ENCODE measurements at places on chromosomes 12 and 14.

DNA sequence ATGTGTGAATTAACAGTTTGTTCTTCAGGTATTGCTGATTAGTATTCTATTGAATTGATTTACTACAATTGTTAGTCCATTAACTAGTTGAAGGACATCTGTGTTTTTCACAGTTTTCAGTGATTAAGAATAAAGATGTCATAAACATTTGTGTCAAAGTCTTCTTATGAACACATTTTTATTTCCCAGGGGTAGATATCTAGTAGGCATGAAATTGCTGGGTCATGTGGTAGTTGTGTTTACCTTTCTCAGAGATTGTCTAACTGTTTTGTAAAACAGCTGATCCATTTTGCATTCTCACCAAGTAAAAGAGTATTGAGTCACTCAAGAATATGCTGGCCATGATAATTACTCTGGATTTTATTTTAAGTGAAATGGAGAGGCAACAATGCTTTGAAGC, 1145.3 kb downstream of the FSCB start:
- no peak for DNase-seq

DNA sequence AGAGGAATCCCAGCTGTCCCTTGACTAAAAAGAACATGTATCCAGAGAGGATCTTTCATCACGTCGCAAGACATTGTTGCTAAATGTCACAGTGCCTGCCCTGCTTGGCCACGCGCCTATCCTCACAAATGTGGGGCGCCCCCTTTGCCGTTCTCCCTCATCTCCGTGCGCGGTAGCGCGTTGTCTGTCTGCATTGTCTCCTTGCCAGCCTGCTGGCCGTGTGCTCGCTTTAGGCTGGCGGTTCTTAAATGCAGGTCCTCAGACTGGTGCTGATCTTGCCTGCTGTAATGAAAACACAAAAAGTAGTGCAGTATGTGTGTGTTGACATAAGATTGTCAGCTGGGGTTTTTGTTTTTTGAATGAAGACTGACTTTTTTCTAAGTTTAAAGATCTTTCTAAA, 198.2 kb upstream of the RGS6 start:
- DNase-seq, result no peak

- DNase-seq, result no peak
These were observed 25.3 kb downstream of the CLEC2A start for GRCh38 chr12:9906873-9907272.

DNA sequence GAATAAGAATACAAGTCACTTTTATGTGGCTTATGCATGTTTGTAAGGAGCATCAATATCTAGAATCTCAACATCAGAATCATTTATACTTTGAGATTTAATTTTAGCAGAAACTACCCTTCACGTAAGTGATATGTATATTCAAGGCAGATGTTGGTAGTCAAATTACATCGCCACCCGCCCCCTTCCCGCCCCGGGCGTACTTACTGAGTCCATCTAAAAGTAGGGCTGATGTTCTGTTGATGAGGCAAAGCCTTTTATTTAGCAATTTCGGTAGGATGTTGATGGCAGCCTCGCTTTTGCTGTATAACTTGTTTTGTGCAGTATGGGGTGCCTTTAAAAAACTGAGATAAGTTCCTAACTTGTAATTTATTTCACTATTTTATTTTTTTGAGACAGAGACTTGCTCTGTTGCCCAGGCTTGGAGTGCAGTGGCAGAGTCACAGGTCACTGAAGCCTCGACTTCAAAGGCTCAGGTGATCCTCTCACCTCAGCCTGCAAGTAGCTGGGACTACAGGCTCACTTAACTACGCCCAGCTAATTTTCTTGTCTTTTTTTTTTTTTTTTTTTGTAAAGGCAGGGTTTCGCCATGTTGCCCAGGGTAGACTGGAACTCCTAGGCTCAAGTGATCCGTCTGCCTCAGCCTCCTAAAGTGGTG, 30.8 kb downstream of the KTN1 start:
- DNase-seq, result no peak

DNA sequence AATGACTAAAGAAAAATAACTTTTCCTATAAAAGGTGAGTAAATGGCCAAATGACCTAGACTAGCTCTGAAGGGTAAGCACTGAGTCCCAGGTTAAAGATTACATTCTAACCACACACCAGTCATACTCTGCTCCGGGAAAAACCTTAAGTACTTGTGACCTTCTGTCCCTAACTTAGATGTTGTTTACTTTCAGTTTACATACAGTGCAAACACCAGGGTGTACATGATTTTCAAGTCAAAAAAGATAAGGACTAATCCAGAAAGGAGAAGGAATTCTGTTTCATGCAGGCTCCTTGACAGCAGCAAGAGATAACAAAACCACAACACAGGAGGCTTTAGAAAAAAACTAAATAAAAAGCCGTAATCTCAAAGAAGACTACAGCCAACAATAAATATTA, 174.2 kb downstream of the PPM1H start:
- no peak for DNase-seq

DNA sequence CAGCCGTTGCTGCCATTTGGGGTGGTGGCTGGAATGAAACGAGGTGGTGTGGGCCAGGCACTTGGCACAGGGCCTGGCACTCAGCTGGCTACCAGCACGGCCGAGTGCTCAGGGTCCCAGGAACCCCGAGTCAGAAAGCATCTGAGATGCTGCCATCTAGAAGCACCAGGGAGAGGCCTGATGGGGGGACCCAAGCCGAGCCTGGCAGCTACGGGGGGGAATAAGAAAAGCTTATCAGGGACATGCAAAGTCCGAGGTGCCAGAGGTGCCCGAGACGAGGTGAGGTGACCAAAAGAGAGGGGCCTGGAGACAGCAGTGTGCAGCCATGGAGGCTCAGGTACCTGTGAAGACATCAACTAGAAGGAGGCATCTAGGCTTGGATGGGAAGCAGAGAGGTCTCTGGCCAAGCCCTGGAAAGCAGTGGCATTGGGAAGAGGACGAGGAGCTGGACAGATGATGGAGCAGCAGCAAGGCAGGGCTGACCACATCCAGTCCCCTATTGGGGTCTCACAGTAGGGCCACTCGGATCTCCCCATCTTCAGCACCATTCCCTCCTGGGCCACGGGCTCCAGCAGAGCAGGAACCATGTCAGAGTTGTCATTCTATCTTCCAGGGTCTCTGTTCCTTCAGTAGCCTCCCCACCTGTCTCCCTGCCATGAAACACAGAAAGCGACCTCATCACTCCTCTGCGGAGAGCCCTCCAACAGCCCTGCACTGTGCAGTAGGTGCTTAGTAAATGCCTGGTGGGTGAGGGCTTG, 59.3 kb upstream of the DIO3 start:
- no peak for DNase-seq

All from nucleus accumbens (tissue), 56 donors.